ENCODE measurements at places on chromosomes 6 and 20.

DNA sequence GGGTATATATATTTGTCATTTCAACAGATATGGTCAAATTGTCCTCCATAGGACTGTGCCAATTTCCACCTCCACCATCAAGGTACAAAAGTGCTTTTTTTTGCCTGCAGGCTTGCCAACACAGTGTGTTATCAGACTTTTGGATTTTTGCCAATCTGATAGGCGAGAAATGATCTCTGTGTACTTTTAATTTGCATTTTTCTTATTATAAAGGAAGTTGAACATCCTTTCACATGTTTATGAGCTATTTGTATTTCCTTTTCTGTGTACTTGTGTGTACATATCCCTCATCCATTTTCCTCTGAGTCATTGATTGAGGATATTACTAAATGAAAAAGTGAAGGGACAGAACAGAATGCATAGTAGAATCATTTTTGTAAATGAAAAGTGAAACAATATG, 39.0 kb upstream of the PTPN1 start:
- peak; percentile 41 for DNase-seq

DNA sequence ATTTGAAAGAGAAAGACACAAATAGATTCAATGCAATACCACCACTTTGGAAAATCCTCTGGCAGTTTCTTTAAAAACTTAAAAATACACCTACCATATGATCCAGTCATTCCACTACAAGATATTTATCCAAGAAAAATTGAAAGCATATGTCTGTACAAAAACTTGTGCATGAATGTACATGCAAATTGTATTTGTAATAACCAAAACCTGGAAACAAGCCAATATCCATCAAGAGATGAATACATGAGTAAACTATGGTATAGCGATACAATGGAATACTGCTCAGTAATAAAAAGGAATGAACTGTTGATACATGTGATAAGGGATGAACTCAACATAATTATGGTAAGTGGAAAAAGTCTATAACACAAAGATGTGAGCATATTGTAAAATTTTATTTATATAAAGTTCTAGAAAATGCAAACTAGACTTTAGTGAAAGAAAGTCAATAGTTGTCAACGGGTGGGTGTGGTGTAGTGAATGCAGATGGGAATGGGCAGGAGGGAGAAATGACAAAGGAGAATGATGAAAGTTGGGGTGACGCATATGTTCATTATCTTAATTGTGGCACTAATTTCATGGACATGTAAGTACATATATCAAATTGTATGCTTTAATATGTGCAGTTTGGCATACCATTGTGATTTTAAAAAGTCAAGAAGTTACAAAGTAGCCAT, 347.5 kb downstream of the SAMD5 start:
- DNase-seq: no peak

DNA sequence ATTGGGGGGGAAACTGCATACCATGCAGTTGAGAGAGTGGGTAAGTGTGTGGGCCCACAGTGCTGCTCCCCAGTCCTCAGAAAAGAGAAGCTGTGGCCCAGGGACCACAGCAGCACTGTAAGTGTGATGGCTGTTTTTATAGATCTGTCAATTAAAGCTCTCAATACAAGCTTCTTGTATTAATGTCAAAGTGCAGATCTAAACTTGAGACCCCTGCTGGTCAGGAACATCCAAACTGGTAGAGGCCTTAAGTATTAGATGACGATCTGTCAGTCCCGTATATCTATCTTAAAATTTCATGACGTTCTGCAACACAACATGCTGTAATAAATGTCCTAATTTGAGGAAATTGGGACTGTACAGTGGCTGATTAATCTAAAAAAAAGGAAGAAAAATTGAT, 74.8 kb downstream of the TULP4 start:
- DNase-seq: no peak

DNA sequence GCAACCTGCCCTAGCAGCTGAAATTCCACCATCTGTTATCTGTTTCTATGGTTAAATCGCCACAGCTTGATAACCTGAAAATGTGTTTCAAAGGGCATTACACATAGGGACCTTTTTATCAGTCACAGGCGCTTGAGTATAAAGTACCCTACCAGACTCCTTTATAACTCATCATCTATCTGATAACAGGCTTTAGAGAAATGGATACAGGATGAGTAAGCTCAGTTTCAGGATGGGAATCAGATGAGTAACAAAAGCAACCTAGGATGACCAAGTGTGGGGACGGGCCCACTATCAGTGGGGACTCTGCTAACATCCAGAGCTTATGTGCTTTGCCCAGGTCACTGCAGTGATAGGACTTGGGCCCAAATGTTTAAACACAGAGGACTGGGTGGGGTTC, 75.6 kb downstream of the PRND start:
- peak; percentile 44 for DNase-seq

GRCh38 chr20:1494436-1494835, 3.2 kb upstream of the SIRPB2 start:
- no peak for DNase-seq

GRCh38 chr6:110067837-110068591, 89.9 kb downstream of the GPR6 start:
- no peak for DNase-seq

DNA sequence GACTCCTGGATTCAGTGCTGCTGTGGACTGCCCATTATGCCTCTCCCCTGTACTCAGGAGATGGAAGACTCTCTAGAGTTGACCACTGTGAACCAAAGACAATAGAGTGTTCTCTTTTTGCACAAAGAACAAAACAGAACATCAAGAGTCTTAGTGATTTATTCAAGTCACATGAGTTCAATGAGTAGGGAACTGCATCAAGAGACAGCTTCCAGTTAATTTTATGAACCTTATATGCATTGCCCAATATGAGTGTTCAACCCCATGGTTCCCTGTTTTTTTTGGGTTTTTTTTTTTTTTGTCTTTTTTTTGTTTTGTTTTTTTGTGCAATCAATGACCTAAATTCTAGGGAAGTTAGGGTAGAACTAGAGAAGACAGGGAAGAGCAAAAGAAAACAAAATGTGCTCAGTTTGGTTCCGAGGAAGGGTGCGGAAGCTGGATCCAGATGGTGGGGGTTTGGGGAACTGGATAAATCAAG, 224.3 kb downstream of the MAFB start:
- DNase-seq: no peak

- DNase-seq: no peak
These were observed 16.7 kb downstream of the EDN3 start for GRCh38 chr20:59316911-59317731.

DNA sequence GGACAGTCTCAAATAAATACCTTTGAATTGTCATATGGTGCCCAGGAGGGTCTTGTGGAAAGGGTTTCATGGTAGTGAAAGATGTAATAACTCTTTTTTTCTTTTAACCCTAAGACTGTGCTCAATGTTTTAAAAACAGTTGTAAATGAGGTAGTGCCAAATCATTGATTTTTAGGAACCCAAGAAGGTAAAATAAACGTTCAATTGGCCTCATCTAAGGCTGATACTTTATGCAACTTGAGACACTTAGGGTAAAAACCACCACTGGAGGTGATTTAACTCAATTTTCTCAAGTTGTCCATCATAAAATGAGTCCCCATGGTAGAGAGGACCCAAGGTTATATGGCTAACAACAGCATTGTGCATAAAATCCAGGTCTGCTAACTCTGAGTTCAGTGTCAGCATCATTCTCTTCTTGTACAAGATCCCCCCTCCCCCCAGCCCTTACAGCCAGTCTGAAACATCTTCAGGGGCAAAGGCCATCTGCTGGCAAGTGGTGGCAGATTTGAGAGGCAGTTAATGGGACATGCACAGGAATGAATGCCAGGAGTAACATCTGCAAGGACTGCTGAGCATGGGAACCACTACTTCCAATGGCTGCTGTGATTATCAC, 244.4 kb downstream of the GMPR start:
- DNase-seq: no peak

All from M059J (cell line).